ENCODE measurements at places on chromosomes 12 and 14. TPM values are rescaled to one million over a fixed set of nuclear protein-coding genes. Genes with fewer than 3 reads are reported as not detected.

- no peak for DNase-seq
Observed at GRCh38 chr12:92096346-92097136, 49.1 kb downstream of the BTG1 start.

Gene AICDA
- 0.61 TPM for polyA plus RNA-seq

Gene PLEKHA5
- 108 TPM for polyA plus RNA-seq

DNA sequence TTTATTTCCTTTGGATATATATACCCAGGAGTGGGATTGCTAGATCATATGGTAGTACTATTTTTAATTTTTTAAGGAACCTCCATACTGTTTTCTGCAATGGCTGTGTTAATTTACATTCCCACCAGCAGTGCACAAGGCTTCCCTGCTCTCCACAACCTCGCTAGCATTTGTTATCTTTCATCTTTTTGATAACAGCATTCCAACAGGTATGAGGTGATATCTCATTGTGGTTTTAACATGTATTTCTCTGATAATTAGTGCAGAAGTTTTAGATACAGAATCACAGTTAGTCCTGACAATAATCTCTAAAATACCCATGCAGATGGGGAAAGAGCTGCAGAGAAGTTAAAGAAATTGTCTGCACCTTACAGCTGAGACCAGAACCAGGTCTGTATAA lies 35.5 kb upstream of the BCL2L14 start:
- DNase-seq = no peak

GRCh38 chr14:54348001-54348611 lies 48.7 kb upstream of the CDKN3 start:
- DNase-seq = no peak

Gene ARHGEF25
- polyA plus RNA-seq = 36.4 TPM

DNA sequence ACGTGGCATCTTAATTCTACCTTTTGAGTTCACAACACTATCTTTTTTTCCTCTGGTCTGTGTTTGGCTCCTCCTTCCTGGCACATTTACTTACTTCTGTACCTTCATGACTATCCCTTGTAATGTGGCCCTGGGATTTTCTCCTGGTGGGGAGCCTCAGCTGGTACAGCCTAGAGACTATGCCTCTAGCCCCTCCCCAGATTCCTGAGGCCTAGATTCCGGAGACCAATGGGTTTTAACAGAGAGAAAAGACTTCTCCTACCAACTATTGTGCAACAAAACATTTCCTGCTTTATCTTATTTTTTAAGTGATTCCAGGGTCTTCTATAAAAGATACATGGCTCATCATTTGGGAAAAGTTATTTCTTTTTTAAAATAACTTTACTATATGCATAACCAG lies 216.2 kb upstream of the KRR1 start:
- DNase-seq = no peak

- no peak for DNase-seq
Observed at GRCh38 chr12:104121001-104121400, 17.0 kb downstream of the NFYB start.

GRCh38 chr12:31323391-31324115 lies 2.4 kb downstream of the SINHCAF start:
- peak; percentile 58 for DNase-seq

GRCh38 chr14:21735639-21736307 lies 62.2 kb upstream of the OR4E1 start:
- DNase-seq = no peak

DNA sequence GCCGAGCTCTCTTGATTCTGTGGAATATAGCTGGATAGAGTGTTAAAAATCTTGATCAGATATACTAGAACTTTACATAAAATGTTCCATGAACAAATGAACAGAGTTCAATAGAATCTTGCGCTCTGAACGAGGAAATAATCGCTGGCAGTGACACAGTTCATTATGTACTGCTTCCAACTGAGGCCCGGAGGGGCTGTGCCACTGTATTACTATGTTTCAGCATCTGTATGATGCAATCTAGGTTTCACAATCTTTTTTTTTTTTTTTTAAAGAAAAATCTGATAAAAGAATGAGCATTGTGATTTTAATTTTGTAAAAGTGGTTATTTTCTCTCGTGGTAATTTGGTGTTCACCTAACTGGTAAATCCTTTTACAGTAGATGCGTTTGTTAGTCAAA lies 77.2 kb downstream of the FERMT2 start:
- DNase-seq = no peak

DNA sequence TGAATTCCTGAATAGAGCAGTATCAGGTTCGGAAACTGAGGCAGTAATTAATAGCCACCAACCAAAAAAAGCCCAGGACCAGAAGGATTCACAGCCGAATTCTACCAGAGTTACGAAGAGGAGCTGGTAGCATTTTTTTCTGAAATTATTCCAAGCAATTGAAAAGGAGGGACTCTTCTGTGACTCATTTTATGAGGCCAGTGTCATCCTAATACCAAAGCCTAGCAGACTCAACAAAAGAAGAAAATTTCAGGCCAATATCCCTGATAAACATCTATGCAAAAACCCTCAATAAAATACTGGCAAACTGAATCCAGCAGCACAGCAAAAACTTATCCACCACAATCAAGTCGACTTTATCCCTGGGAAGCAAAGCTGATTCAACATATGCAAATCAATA lies 202.3 kb upstream of the SLC16A7 start:
- DNase-seq = no peak

- no peak for DNase-seq
Observed at GRCh38 chr14:45807178-45807899, 554.3 kb upstream of the MIS18BP1 start.

GRCh38 chr12:117045160-117046010 lies 53.8 kb downstream of the TESC start:
- no peak for DNase-seq

- DNase-seq = no peak
Observed at GRCh38 chr14:58488550-58488949, 61.0 kb downstream of the KIAA0586 start.

- DNase-seq = no peak
Observed at GRCh38 chr14:96698960-96699539, 98.1 kb upstream of the VRK1 start.

Gene TPH2
- 0.47 TPM for polyA plus RNA-seq

GRCh38 chr14:76391981-76392690 lies 16.2 kb downstream of the ESRRB start:
- no peak for DNase-seq

- no peak for DNase-seq
Observed at GRCh38 chr12:92156139-92156538, 10.5 kb upstream of the BTG1 start.

- peak; percentile 75 for DNase-seq
Observed at GRCh38 chr14:74501135-74501614, 7.6 kb downstream of the ISCA2 start.

Gene DCN
- polyA plus RNA-seq = 519 TPM

Data from renal cortex interstitium (tissue), 15 donors.